Common myeloid progenitor, CD34-positive (primary cell): ENCODE measurements at places on chromosomes 5 and 9.

- no peak for DNase-seq
Measured at GRCh38 chr9:84705128-84705527, 35.6 kb downstream of the NTRK2 start.

DNA sequence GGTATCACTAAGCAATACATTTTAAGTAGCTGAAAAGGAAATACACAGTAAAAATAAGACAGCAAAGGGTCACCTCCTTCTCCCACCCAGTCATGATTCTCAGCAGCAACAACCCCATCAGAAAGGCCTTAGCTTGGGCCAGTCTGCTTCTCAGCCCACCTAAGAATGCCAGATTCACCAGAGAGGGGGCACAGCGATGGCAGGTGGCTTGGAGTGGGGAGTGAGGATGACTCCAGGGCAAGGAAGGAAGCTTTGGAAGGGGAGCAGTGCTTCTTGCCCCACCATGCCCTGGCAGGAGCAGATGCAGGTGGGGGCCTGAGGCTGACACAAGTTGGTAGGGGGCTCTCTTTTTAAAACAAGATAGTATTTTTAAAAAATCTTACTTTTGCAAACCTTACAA is 51.4 kb downstream of the ABCA1 start:
- DNase-seq: no peak

DNA sequence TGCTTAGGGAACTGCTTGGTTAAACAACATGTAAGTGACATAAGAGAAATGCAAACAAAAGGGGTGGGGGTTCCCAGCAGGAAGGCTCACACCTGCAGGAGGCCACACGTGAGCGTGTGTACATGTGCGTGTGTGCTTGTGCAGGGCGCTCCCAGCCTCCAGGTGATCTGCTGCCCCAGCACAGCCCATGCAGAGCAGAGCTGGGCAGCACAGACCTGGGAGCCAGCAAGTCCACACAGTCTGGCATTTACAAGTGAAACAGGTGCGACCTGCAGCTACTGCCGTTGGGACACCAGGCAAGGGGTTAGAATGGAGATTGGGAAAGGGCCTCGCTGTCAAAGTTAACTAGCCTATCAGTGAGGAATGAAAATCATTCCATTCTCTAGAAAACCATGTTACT is 41.8 kb downstream of the GRAMD2B start:
- DNase-seq: no peak

DNA sequence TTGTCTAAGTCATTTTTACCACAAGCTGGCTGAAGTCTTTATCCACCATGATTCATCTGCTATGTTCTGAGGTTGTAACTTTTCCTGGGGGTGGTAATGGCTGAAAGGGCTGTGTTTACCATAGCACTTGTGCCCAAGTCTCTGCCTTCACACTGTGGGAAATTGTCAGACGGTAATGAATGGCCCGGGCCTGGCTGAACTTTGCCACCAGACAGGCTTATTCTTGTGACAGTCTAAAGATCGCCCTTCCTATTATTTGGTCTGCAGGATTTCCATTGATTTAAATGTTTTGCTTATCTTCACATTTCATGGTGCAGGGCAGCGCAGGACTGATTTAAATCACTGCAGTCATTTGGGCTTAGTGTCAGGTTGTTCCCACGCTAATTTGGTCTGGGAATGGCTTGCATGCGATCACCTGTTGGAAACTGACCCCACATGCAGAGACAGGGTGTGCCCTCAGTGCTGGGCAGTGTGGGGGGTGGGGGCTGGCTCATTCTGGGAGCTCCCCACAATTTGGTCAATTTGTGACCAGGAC is 109.3 kb upstream of the ICE1 start:
- DNase-seq: no peak

- DNase-seq: no peak
Measured at GRCh38 chr5:53037141-53037859, 48.1 kb downstream of the ITGA2 start.

DNA sequence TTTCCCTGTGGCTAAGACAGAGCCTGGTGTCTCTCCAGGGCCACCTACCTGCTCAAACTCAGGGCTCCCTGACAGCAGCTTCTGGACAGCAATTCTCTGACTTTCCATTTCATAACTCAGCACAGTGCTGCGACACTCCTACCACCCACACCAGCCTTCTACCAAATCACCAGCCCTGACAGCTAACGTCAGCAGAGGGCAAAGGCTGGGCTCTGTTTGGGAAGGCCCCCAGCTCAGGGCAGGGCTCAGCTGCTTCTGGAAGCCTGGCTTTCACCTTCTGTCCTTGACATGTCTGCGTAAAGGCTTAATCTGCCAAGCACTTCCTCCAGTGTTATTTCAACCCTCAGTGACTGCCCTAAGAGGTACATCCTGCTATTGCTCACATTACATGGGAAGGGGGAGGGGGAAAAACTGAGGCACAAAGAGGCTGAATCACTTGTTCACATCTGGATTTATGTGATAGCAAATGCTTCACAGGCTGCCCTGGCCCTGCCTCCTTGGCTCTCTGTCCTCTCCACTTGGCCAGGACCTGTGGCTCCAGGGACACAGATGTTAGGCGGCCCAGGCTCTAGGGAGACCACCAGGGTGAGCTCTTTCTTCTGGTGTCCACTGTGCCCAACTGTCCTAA is 102.5 kb upstream of the PANK3 start:
- no peak for DNase-seq

- no peak for DNase-seq
Measured at GRCh38 chr5:38184627-38185026, 73.7 kb upstream of the EGFLAM start.

DNA sequence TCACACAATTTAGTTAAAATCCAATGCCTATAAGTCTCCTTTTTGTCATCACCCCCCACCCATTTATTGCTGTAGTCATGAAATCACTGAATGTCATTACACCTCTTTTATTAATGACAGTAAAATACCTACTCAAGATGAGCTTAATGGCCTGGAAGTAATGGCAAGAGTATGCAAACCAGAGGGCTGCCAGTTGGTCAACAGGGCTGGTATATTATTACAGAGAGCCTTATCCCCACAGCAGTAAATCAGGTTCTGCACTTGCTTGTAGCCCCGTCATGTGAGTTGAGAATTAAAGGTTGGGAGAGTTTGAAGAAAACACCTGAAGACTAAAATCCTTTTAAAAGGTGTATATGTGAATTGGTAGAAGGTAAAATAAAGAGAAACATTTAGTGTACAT is 372.4 kb downstream of the MAT2B start:
- no peak for DNase-seq

DNA sequence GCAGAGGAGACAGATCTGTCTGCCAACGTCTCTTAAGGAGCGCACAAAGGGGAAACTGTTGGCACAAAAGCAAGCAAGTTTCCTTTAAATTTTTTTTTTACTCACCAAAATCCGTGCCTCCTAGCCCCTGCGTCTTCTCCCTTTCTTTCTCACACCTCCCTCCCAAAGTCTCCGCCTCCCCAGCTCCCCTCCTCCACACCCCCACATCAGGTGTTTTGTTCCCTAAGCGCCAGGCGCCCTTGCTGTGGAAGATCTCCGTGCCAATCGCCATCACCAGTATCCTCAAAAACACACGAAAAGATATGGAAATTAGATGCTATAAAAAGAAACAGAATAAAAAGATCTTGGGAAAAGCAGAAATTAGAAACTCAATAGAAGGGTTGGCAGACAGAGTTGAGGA is 87.6 kb downstream of the DRD1 start:
- DNase-seq: no peak

- peak; percentile 15 for DNase-seq
Measured at GRCh38 chr9:89923961-89924504, 319.2 kb downstream of the GADD45G start.

GRCh38 chr5:128881502-128882018 is 83.7 kb upstream of the SLC27A6 start:
- no peak for DNase-seq

GRCh38 chr9:17135295-17136160 is 688 bp downstream of the CNTLN start:
- peak; percentile 34 for DNase-seq

DNA sequence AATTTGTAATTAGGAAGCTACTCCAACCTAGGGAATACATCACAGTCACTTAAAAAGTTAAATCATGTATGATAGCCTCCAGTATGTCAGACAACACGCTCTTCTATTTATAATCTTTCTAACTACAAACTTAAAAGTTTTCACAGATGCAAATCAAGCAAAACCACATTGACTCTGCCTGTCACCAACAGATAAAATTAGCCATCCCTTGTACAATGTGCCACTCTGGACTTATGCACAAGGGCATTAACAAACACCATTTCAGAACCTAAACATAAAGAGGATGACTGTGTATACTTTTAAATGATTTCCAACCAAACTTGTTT is 14.7 kb downstream of the ERP44 start:
- DNase-seq: peak; percentile 73

GRCh38 chr9:122212473-122213004 is 16.2 kb downstream of the LHX6 start:
- no peak for DNase-seq

GRCh38 chr9:91746357-91746756 is 203.7 kb downstream of the ROR2 start:
- DNase-seq: no peak

- DNase-seq: peak; percentile 55
Measured at GRCh38 chr5:72848474-72849428, 32.3 kb downstream of the TNPO1 start.

DNA sequence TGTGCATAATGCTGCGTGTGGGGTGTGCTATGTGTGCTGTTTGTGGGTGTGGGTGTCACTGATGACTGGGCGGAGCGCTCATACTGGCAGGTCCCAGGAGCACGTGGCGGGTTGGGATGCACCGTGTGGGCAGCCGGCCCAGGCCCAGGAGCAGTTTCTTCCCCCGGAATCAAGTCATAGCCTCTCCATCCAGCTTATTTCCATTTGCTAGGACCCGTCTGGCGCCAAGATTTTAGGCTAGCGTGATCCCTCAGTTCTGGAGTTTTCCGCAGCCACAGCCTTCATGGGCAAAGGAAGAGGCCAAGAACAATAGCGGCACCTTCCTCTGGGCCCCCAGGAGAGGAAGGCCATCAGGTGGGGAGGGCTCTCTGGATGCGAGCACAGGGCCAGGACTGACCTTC is 43.3 kb upstream of the NEURL1B start:
- DNase-seq: no peak

- no peak for DNase-seq
Measured at GRCh38 chr5:178285399-178286225, 53.0 kb upstream of the PHYKPL start.

DNA sequence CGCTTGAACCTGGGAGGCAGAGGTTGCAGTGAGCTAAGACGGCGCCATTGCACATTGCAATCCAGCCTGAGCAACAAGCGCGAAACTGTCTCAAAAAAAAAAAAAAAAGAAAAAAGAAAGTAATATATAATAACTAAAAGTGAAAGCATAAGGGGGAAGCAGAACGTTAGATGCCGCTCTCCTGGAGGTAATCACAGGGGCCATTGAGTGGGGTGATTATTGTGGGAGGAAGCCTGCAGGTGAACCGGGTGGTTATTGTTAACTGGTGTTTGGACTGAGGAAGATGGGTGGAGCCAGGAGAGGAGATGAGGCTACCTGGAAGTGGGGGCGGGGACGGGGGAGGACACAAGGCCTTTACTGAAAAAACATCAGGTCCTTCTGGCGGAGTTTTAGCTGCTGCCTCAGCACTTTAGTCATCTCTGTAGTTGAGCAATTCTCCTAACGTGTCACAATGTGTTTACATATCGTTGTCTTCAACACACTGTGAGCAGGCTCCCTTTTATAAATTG is 5.3 kb upstream of the TJP2 start:
- DNase-seq: peak; percentile 74

GRCh38 chr5:72633649-72634048 is 126.4 kb upstream of the ZNF366 start:
- DNase-seq: no peak

- DNase-seq: no peak
Measured at GRCh38 chr5:77065256-77065655, 21.8 kb downstream of the ZBED3 start.

DNA sequence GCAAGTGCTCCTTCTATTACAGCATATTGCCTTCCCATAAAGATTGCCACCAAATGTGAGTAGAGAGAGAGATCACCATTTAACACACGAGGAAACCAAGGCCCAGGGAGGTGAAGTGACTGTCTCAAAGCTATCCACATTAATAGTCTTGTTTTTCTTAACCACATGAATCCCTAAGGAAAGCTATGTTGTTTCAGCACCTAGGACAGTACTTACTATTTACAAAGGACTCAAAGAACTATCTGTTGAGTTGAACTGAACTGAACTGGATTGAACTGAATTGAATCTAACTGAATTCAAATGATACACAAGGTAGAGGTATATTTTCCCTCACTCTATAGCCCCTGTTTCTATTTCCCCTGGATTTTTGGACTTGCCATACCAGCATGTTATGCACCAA is 430.4 kb downstream of the CAAP1 start:
- DNase-seq: no peak

GRCh38 chr9:130938184-130938651 is 829 bp downstream of the FIBCD1 start:
- DNase-seq: no peak

- no peak for DNase-seq
Measured at GRCh38 chr5:147327421-147327820, 92.6 kb downstream of the STK32A start.

GRCh38 chr9:111003182-111003581 is 35.1 kb downstream of the LPAR1 start:
- no peak for DNase-seq

GRCh38 chr5:43420241-43420640 is 8.1 kb upstream of the CCL28 start:
- DNase-seq: no peak

DNA sequence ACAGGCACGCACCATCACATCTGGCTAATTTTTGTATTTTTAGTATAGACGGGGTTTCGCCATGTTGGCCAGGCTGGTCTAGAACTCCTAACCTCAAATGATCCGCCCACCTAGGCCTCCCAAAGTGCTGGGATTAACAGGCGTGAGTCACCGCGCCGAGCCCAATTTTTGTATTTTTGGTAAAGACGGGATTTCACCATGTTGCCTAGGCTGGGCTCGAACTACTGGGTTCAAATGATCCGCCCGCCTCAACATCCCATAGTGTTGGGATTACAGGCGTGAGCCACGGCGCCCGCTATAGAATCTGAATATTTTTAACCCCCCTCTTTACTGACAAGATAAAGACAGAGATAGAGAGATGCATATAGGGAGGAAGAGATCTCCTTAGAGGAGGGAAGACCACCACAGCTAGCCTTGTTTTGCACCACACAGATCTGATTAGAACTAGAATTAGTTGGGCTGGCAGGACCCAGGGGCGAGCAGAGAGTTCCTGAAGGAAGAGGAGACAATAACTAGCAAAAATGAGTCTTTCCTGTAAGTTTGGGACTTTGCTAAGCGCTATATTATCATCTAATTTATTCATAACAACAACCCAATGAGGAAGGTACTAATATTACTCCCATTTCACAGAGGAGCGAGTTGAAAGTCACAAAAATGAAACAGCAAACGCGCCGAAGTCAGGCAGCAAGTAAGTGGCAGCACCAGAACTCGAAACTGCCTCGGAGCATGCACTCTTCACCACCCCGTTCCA is 1.5 kb upstream of the ANKHD1 start:
- peak; percentile 57 for DNase-seq

DNA sequence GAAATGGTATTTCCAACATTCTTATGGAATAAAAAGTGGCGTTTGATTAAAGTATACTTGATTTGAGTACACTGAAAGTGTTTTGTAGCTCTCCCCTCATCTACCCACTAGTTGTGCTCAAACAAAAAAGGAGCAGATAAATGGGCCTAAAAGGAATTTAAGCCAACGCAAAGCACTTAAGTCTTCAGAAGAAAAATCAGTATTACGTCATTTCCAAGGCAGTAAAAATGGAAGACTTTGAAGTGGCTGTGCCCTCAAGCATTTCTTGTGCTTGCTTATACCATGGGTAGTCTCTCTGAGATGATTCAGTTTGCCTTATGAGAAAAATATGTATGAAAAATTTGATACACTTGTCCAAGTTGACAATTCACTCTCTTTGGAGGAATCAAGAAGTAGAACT is 279.9 kb upstream of the CD180 start:
- no peak for DNase-seq
